ENCODE measurements at places on chromosomes 1 and 21.

- DNase-seq: peak; percentile 81
Measured at GRCh38 chr1:44819608-44820327, 11.4 kb downstream of the BTBD19 start.

- DNase-seq: no peak
Measured at GRCh38 chr1:241733899-241734298, 81.8 kb downstream of the WDR64 start.

DNA sequence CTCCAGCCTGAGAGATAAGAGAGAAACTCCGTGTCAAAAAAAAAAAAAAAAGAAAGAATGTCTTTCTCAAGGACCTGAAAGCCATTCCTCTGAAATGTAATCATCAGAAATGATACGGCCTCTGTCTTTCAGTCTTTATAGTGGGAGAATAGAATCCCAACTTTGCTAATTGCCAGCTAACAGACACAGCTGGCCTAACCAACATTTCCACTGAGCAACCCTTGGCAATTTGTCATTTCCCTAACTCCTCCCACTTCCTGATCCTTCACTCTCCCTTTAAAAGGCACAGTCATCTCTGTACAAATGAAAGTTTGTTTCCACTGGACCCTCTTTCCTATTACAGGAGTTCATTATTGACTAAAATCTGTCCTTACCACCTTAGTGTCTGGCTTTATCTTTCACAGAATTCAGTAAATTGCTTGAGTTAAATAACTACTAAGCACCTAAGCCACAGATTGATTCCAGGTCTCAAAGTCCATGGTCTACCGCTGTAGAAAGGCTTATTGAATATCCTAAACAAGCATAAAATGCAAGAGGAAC is 4.3 kb upstream of the CBR1 start:
- DNase-seq: no peak

DNA sequence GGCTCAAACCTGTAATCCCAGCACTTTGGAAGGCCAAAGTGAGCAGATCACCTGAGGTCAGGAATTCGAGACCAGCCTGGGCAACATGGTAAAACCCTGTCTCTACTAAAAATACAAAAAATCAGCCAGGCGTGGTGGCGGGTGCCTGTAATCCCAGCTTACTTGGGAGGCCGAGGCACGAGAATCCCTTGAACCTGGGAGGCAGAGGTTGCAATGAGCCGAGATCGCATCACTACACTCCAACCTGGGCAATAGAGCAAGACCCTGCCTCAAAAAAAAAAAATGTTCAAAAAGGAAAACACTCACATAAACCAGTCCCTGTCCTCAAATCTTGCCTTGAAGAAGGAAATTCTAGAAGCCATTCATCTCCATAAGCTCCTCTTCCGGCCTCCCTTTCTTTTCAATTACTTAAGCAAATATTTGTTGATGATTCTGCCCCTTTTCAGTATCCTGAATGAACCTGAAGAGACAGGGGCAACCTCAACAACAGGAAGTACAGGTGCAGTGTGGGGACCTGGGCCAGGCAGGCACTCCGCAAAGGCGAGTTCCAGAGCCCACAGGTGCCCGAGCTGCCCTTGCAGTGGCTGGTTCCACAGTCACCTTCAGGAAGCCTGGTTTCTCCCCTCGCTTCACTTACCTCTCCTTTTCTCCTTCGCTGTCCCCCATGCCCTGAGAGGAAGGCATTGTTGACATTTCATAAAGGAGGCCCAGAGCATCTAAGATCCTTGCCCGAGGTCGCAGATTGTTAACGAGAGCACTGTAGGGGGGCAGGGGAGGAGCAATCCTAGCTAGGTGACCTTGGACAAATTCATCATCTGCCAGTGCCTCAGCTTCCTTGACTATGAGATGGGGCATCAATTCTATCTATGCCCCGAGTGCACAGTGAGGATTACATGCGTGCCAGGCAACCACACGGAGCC is 8.9 kb upstream of the LEFTY1 start:
- peak; percentile 48 for DNase-seq

- DNase-seq: no peak
Measured at GRCh38 chr1:37666241-37666867, 26.0 kb upstream of the CDCA8 start.

DNA sequence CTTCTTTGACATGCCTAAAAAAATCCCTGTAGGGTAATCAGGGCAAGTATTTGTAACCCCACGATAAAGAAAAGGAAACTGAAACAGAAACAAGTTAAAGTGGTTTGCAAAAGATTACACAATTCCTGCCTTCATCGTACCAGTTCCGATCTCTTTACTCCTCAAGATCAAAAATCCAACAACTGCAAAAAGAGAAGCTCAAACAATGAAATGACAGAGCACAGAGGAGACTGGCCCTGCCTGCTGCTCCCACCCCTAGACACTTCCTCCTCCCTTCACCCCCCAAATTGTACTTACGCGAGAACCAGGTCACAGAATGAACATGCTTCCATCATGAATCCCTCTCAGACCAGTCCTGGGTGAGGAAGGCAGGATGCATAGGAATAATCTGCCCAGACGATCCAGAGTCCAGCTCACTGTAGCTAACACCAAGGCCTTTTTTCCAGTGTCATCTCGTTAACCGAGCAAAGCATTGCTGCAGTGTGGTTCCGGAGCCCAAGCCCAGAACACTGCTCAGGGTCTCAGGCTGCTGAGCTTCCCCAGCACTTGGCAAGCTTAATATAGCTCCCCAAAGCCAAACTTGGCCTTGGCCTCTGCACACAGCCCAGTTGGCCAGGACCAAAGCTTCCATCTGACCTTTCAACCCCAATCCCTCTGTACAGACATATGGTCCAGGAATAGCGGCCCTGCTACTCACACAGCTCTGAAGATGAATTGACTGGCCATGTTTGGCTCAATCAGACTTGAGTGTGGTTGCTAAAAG is 20.3 kb downstream of the RXRG start:
- peak; percentile 40 for DNase-seq

GRCh38 chr1:182337736-182338571 is 53.6 kb downstream of the GLUL start:
- no peak for DNase-seq

GRCh38 chr1:204419064-204419403 is 7.4 kb upstream of the PPP1R15B start:
- DNase-seq: no peak

- DNase-seq: no peak
Measured at GRCh38 chr21:44575307-44576024, 1.9 kb downstream of the KRTAP10-4 start.

GRCh38 chr1:223221686-223222085 is 78.6 kb upstream of the TLR5 start:
- DNase-seq: no peak

GRCh38 chr1:190000365-190000872 is 477.2 kb downstream of the BRINP3 start:
- no peak for DNase-seq

DNA sequence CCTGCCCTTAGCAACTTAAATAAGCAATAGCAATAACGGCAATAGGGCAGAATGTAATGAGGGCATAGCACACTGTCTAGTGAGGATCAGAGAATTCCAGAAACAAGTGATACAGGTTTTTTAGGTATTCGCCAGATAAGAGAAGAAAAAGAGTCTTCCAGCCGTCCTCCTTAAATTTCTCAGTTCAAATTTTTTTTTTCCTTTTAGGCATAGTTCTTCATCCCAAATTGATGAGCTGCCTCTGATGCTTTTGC is 1.8 kb downstream of the PIGV start:
- DNase-seq: no peak

DNA sequence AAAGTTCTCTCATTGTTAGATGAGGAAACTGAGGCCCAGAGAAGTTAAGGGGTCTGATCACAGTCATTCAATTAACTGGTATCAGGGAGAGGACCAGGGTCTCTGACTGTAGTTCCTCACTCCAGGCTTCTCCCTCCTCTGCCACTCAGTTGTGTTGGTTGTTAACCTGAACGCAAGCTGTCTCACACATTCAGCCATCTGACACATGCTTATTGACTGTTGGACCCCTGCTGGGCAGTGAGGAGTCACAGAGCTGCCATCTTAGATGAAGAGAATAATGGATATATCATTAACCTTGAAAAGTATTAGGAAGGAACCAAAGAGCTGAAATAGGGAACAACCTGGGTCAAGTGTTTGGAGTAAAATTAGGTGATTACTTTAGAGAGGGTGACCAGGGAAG is 194.8 kb downstream of the ZZZ3 start:
- DNase-seq: no peak

DNA sequence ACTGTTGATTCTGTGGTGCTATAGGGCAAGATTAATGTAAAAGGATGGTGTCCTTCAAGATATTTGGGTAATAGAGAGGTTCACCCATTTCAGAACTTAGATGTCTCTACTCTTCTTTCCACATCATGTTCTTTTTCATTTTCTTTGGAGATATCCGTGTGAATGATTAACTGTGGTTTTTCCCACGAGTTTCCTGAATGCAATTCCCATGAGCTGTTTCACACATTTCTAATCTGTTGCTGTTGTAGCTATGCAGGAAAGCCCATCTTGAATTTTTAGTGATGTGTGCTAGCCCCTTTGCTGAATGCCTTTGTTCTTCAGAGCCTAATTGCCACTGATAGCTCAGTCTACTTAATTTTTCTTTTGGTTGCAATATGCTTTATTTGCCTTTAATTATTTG is 27.6 kb downstream of the SNX27 start:
- DNase-seq: no peak

DNA sequence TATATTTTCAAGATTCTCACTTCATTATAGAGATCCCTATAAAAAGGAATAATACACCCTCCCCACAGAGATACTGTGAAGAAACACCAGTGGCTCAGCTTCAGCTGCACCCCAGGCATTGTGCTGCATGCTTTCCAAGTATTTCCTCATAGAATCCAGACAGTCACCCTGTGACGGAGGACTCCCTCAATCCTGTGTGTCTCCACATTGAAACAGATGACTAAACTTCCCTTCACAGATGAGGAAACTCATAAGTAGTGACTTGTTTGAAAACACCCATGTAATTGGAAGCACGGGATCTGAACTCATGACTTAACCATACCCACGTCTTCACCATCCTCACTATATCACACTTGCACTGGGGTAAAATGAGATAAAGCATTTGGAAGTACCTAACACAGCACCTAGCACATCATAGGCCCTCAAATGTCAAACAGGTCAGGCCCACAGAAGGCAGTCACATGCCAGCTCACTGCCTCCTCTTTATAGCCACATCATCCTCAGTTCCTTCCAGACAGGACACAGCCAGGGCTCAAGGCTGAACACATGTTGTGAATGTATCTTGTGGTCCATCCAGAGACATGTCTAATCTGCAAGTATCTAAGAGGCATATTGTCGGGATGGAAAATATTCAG is 55.2 kb downstream of the GPR161 start:
- DNase-seq: no peak

GRCh38 chr21:17726047-17726829 is 92.9 kb downstream of the C21orf91 start:
- no peak for DNase-seq

- DNase-seq: no peak
Measured at GRCh38 chr1:53731779-53732305, 7.1 kb downstream of the GLIS1 start.

GRCh38 chr1:38609166-38610025 is 250.2 kb downstream of the RRAGC start:
- no peak for DNase-seq

GRCh38 chr1:35340519-35340918 is 72.0 kb downstream of the ZMYM4 start:
- DNase-seq: no peak

GRCh38 chr1:243253926-243254232 is 1.2 kb downstream of the CEP170 start:
- no peak for DNase-seq

GRCh38 chr1:160474392-160475242 is 48.4 kb downstream of the SLAMF6 start:
- no peak for DNase-seq

- DNase-seq: no peak
Measured at GRCh38 chr1:47761201-47761930, 235.8 kb downstream of the TRABD2B start.

DNA sequence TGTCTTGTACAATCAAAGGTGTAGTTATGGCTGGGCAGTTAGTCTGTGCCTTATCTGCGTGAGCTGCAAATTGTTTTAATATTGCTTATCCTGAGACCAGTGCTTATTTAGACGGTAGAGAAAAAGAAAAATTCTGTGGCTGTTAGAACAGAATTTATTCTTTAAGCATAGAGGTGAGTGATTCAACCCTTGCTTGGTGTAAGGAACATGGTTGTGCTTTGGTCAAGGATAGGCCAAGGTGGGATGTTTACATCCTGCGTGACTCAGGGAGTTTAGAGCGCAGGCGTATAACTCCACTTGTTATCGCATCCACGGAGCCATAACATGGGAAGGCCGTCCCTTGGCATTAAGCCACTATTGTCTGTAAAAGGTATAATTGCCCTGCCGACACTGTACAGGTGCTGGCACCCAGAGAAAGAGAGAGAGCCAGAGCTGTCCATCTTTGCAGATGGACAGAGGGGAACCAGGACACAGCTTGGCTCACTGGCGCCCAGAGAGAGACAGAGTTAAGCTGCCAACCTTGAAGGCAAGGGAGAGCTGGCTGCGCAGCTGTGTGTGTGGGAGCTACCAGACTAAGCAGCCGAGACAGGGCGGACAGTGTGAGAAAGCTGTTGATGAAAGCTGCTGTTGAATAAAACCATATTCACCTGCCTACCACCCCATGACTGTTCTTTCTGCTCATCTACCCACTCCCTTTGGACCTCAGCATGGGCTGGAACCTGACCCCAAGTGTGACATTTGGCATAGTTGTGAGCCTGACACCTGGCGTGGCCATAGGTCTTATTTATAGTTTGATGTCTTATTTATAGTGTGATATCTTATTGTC is 200.4 kb downstream of the DYRK1A start:
- DNase-seq: no peak

GRCh38 chr1:113875714-113876113 is 4.2 kb upstream of the PTPN22 start:
- peak; percentile 33 for DNase-seq

GRCh38 chr1:53320646-53321045 is 7.2 kb downstream of the LRP8 start:
- DNase-seq: no peak

DNA sequence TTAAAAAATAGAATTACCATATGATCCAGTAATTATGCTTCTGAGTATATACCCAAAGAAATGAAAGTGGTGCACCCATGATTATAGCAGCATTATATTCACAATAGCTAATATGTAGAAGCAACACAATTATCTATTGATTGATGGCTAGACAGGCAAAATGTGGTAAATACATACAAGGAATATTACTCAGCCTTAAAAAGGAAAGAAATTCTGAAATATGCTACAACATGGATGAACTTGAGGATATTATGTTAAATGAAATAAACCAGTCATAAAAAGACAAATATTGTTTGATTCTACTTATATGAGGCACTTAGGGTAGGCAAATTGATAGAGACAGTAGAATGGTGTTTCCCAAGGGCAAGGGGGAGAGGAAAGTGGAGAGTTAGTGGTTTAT is 80.8 kb downstream of the MAP3K7CL start:
- no peak for DNase-seq

DNA sequence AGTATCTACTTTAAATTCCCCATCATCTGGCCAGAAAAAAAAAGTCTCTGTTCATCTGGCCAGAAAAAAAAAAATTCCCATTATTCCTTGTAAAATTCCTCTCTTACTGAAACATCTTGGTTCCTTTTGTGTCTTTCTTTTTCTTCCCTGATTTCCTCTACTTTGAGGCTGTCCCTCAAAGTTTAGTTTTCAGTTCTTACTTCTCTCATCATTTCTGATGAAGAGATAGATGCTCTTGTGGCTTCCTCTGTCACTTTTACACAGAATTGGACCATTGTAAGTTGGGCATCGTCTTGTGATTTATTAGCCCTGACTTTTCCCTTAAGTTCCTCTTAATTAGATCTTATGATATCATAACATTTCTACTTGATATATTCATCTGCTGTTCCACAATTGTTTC is 6.5 kb downstream of the SOAT1 start:
- no peak for DNase-seq

GRCh38 chr1:30743584-30744059 is 14.0 kb downstream of the LAPTM5 start:
- peak; percentile 90 for DNase-seq

Data from CD4-positive, alpha-beta T cell treated with Interleukin-4 for 4 hours (primary cell).